Chondrocyte (in vitro differentiated cells): ENCODE measurements at places on chromosomes 2 and 18.

GRCh38 chr2:194100201-194100600 is 1556.8 kb upstream of the SLC39A10 start:
- DNase-seq: no peak

DNA sequence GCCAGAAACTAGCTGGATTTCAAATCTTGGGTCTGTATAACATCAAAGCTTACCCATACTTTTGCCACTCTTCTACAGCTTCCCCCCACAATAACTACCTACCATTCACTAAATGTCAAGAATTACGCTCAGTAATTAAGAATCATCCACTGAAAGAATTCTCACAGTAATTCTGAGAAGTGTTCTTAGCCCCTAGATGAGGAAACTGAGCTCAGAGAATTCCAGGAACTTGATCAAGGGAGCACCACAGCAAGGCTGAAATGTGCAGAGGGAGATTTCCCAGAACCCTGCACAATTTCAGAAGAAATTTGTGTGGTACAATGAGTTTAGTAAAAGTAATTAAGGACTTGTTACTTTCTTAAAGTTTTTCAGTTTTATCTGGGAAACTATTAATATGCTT is 194.5 kb upstream of the STK17B start:
- no peak for DNase-seq

DNA sequence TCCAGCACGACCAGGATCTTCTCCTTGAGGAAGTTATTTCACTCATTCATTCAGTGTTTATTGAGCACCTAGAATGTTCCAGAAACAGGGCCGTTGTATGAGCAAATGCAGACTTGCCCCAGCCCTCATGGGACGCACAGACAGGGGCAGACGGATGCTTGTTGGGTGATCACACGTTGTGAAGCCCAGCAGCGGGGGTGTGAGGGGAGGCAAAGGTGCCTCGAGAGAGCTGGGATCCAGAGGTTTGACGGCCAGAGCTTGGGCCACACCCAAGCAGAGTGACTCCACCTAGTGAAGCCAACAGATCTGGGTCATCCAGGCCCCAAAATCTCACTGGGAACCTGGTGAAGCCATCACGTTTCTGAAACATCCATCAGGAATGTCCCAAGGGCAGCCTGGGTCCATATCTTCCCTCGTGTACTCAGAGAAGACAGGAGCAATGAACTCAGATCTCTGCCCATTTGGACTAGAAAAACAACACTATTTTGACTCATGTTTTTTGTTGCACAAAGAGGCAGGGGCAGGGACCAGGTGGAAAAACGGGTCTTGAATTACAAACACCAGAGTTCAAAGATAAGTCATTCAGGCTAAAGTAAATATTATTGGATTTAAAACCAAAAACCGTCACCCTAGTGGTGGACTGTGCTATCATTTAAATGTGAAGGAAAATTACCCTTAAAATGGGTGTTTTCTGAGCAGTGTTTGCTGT is 54.9 kb upstream of the RBM44 start:
- no peak for DNase-seq

- no peak for DNase-seq
These were observed 67.7 kb upstream of the CTLA4 start for GRCh38 chr2:203799908-203800307.

GRCh38 chr2:35082072-35082471 is 1273.5 kb upstream of the CRIM1 start:
- DNase-seq: no peak
